Dorsolateral prefrontal cortex (tissue), 122 donors: ENCODE measurements at places on chromosomes 2 and 18. TPM values are rescaled to one million over a fixed set of nuclear protein-coding genes. Genes with fewer than 3 reads are reported as not detected.

ACOXL gene
- total RNA-seq, result not detected

B3GNT7 gene
- total RNA-seq, result 6.0 TPM

POTEC gene
- not detected for total RNA-seq

CRYBA2 gene
- 2.4 TPM for total RNA-seq

FBXO41 gene
- total RNA-seq, result 120 TPM

PARD6G gene
- total RNA-seq, result 3.0 TPM

PTPN2 gene
- 30.5 TPM for total RNA-seq

TTC31 gene
- total RNA-seq, result 19.6 TPM

HNMT gene
- total RNA-seq, result 22.0 TPM

NR4A2 gene
- total RNA-seq, result 14.1 TPM

DUSP28 gene
- total RNA-seq, result 9.6 TPM

C1GALT1C1L gene
- 1.3 TPM for total RNA-seq

KCNIP3 gene
- 41.7 TPM for total RNA-seq

BABAM2 gene
- total RNA-seq, result 32.2 TPM

INPP5D gene
- total RNA-seq, result 16.7 TPM

CDH20 gene
- 36.0 TPM for total RNA-seq

RPRM gene
- total RNA-seq, result 16.8 TPM

CD8B gene
- total RNA-seq, result not detected

FSIP2 gene
- 0.40 TPM for total RNA-seq

CCL20 gene
- not detected for total RNA-seq

CEBPZ gene
- total RNA-seq, result 32.9 TPM

TP53I3 gene
- 4.2 TPM for total RNA-seq

HYCC2 gene
- total RNA-seq, result 64.2 TPM

PFN4 gene
- total RNA-seq, result 1.3 TPM

RIT2 gene
- total RNA-seq, result 29.2 TPM

RFX8 gene
- total RNA-seq, result 4.0 TPM

MAP3K19 gene
- total RNA-seq, result 0.22 TPM

DQX1 gene
- 1.2 TPM for total RNA-seq

UPP2 gene
- 5.2 TPM for total RNA-seq

SLC23A3 gene
- total RNA-seq, result not detected

MOCOS gene
- total RNA-seq, result 0.40 TPM

CLEC4F gene
- total RNA-seq, result 0.45 TPM

TMEFF2 gene
- total RNA-seq, result 37.7 TPM

MREG gene
- 14.5 TPM for total RNA-seq

CDK15 gene
- total RNA-seq, result not detected

SERPINB10 gene
- not detected for total RNA-seq

DUSP2 gene
- total RNA-seq, result 6.3 TPM

LRP1B gene
- 72.3 TPM for total RNA-seq

MOGAT1 gene
- 1.0 TPM for total RNA-seq

PLEKHB2 gene
- 108 TPM for total RNA-seq

SOX11 gene
- 1.3 TPM for total RNA-seq

GCG gene
- total RNA-seq, result not detected

SEPTIN10 gene
- 24.3 TPM for total RNA-seq

PNO1 gene
- total RNA-seq, result 9.0 TPM

UGT1A8 gene
- total RNA-seq, result not detected

CYP27A1 gene
- total RNA-seq, result 39.8 TPM

RGPD4 gene
- not detected for total RNA-seq

PCARE gene
- 0.24 TPM for total RNA-seq

THSD7B gene
- total RNA-seq, result 1.6 TPM

ATP5F1A gene
- 516 TPM for total RNA-seq

KIAA2012 gene
- 3.6 TPM for total RNA-seq
